Mammary epithelial cell (primary cell): ENCODE measurements at places on chromosomes 3 and 15. TPM values are rescaled to one million over a fixed set of nuclear protein-coding genes. Genes with fewer than 3 reads are reported as not detected.

SAMD7 gene
- total RNA-seq = not detected

CD200 gene
- 9.8 and 13.0 TPM in 2 replicates for total RNA-seq

SKOR1 gene
- 0.27 TPM in 1 of 2 replicates, not detected in the other for total RNA-seq

SCG5 gene
- 39.8 TPM for total RNA-seq

STIMATE gene
- total RNA-seq = 14.7 TPM

ZNF774 gene
- total RNA-seq = 5.7 TPM

SERINC4 gene
- total RNA-seq = 0.17 TPM

- DNase-seq = peak; percentile 61
Observed at GRCh38 chr3:62084558-62084957, 288.8 kb downstream of the FEZF2 start.

DNA sequence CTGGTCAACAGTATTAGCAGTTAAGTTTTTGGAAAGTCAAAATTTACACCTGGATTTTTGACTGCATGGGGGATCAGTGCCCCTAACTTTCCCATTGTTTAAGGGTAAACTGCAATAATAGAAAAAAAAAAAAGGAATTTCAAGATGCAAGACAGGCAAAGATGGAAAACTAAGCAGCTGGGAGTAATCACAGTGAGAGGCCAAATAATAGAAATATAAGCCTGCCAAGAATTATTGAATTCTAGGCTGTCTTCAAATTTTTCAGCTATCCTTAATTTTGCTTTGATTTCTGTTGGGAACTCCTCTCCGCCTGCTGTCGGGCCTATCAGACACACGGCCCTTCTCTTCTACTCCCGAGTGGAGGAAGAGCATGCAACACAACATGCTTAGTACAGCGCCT, 215.5 kb upstream of the LMCD1 start:
- no peak for DNase-seq

GRCh38 chr3:52845157-52845556, 10.3 kb upstream of the MUSTN1 start:
- no peak for DNase-seq

- DNase-seq = no peak
Observed at GRCh38 chr3:73547427-73548248, 77.1 kb downstream of the PDZRN3 start.

DNA sequence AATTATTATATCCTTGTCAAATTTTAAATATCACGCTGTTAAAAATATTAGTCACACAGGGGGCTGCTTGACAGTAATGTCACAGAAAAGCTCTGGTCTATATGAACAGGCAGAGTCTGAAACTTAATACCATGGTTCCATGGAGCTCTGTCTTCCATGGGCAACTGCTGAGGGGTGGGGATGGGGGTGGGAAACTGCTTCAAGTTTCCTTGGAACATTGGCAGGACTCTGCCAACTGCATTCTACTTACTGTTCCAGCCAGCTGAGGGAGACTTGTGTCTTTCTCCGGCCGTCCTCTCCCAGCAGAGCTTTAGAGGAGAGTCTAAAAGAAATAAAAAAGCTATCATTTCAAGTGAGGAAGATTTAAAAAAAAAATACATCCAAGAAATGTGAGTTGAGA, 348.7 kb downstream of the ZIC1 start:
- DNase-seq = no peak

DNA sequence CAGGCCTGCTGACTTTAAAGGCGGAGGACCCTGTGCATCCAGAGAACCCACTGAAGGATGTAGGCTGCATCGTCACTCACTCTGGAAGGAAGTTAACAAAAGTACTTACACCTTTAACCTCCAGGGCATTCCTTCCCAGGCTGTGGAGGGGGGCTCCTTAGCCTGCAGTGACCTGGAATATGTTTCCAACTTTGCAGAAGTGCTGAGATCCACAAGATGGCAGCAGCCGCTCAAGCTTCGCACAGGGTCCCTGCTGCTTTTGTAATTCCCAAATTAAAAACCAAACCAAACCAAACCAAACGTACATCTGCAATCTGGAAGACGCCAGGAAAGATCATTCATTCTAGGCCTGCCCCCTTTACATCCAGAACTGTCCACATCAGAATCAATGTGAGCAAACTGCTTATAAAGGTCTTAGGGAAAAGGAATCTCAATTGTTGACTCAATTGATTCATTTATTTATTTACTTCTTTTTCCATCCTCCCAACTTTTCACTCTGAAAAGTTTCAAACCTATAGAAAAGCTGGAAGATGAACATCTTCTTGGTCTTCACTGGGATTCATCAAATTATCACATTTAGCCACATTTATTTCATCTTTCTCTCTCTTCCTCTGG, 70.5 kb upstream of the KLHL25 start:
- DNase-seq = no peak

DNA sequence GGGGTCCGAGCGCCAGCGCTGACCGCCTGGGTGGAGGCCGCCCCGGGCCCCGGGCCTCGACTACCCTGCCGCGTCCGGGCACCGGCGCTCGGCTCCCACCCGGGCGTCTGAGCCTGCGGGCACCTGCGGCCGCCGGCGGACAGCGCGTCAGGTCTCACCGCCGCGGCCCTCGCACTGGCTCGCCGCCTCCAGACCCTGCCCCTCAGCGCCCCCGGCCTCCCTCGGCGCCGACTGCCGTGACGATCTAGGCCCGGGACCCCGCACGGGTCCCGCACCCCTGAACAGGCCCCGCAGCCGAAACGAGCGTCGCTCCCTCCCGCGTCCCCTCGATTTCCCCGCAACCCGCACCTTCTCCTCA, 297 bp downstream of the PRC1 start:
- DNase-seq = peak; percentile 9

GRCh38 chr3:27714692-27715453, 7.2 kb downstream of the EOMES start:
- no peak for DNase-seq

GRCh38 chr3:14991818-14992612, 44.6 kb downstream of the NR2C2 start:
- peak; percentile 19 for DNase-seq

DNA sequence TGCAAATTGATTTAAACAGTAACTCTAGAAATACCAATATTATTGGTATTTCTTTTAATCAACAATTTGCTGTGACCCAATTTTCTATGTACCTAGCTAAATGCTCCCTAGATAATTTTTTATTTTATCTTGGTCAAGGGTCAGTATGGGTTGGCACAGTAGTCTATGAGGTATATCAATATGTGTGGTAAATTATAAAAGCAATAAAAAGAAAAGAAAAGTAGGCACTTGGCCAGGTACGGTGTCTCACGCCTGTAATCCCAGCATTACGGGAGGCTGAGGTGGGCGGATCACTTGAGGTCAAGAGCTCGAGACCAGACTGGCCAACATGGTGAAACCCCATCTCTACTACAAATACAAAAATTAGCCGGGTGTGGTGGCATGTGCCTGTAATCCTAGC, 34.0 kb upstream of the STIMATE start:
- no peak for DNase-seq

GRCh38 chr3:154759966-154760365, 320.2 kb upstream of the MME start:
- DNase-seq = no peak

GRCh38 chr3:133606902-133607301, 33.4 kb downstream of the CDV3 start:
- no peak for DNase-seq

DNA sequence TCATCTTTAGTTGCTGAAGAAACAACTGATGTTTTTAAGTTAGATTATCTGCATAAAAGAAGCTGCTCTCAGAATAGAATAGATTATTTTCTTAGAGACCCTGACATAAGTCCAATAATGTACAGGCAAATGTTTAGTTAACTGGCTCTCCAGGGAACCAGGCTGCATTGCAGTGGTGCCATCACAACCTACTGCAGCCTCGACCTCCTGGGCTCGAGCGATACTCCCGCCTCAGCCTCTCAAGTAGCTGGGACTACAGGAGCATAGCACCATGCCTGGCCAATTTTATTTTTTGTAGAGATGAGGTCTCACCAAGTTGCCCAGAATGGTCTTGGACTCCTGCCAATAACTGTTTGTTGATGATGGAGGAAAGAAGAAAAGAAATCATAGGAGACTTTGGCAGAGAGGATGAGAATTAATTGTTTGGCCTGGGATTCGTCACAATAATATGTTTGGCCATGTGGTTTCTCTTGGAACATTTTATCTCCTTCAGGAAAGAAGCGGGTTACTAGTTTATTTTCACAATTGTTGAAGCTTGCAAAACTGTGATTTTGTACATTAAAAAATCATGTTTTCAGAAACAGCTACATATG, 429.2 kb downstream of the CADM2 start:
- no peak for DNase-seq

DNA sequence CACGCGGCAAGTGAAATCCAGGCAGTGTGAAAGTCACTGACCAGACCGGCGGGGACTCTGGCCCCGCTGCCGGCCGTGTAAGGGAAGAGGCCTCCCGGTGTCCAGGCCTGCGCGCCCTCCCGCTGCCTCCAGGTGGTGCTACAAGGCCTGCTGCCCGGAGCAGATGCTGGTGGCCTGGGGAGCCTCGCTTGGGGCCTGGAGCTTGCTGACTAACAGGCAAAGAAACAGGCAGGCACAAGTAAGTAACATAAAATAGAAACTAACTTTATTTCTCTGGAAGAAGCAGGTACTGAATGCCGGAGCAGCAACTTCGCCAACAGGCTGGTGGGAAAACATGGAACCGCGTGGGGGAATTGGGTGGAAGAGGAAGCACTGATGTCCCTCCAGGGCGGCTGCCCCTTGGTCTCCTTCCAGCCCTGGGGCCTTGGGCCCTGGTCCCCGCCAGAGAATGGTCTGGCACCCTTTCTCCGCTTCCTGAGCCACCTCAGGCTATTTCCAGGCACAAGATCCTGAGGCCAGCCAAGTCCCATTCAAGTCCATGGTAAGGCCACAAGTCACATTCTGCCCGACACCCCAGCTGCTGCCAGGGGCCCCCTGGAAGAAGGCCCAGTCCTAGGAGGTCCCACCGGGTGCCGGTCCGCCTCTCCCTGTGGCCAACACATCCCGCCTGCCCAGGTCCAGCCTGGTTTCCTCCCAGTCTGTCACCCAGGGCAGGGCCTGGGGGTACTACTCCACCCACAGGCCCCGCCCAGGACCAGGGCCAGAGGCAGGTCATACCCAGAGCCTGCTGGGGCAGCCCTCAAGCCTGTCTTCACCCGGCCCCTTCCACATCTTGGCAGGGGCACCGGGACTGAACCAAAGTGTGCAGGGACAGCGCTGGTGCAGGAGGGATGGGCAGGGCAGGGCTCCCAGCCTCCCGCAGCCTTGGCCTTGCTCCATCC, 45.0 kb downstream of the TNK2 start:
- DNase-seq = peak; percentile 87

DNA sequence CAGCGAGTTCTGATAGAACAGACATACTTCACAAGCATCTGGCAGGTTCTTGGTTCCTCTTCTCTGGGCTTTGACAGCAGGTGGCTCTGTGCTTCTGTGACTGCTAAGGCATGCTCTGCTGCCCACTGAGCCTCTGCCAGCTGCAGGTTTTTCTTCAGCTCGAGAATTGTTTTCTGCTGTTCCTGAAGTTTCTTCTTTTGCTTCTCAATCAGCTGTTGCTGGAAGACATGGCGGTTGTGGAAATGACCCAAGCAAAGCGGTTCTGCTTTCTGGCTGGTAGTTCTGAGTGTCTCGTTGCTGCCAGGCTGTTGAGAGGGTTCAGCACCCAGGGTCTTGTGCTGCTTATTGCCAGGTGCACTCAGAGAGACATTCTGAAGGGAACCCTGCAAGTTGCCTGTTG, 50.8 kb downstream of the CCDC191 start:
- no peak for DNase-seq
